ENCODE measurements at places on chromosomes 4 and X.

DNA sequence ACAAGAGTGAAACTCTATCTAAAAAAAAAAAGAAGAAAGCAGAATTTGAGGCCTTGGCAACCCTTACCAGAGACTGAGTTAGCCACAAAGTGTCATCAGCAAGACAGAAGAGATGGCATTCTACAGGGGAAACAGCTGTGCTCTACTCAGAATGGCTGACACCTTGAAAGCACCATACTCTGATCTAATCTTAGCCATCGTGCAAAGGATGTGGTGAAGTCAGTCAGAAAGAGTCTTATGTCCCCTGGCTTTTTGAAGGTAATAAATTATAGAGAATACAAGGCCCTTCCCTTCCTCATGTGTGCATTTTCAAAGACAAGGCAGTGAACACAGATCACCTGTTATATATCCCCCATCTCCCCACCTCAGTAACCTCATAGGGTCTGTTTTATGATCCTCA, 13.2 kb downstream of the CLNK start:
- peak; percentile 52 for DNase-seq

GRCh38 chrX:54171527-54172250, 11.4 kb downstream of the FAM120C start:
- DNase-seq = no peak

DNA sequence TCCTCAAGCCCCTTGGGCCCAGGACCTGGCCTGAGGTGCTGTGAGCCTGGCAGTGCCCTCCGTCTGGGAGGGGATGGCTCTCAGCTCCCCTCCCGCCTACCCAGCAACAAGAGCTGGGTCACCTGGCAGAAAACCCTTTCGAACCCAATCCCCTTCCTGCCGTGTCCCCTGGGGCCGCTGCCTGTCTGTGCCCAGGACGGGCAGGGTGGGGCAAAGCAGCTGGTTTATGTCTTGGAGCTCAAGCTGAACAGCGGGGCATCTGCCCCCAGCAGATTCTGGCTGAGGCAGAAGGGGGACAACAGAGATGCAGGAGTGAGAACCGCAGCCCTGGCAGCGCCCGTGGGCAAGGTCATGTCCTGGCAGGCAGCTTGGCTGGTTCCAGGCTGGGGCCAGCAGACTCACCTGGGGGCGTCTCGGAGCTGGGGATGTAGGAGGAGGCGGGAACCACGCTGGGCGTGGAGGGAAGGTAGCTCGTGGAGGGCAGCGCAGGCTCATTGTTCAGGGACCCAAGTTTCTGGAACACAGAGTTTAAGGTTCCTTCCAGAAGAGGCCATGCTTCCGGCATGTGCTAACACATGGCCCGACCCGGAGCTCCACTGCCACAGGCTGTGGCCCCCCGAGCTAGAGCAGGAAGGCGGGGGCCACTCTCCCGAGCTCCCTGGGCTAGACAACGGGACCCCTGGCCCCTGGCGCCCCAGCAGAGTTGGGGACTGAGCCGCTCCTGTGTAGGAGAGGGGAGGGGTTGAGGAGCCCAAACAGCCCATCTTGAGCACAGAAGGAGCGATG, 24.2 kb downstream of the NELFA start:
- DNase-seq = no peak

GRCh38 chr4:99529228-99529627, 18.4 kb downstream of the C4orf17 start:
- no peak for DNase-seq

GRCh38 chr4:110245577-110245976, 47.2 kb upstream of the ELOVL6 start:
- DNase-seq = no peak

GRCh38 chr4:34720571-34720970, 1523.7 kb downstream of the ARAP2 start:
- DNase-seq = no peak

Data from CD4-positive, alpha-beta T cell treated with Interleukin-15 for 4 hours (primary cell).